OCI-M1 (cell line): ENCODE measurements at places on chromosomes 6 and 20.

- no peak for DNase-seq
Measured at GRCh38 chr6:106787327-106788196, 158.2 kb downstream of the QRSL1 start.

GRCh38 chr6:16494793-16495192 lies 256.4 kb downstream of the GMPR start:
- DNase-seq = no peak

DNA sequence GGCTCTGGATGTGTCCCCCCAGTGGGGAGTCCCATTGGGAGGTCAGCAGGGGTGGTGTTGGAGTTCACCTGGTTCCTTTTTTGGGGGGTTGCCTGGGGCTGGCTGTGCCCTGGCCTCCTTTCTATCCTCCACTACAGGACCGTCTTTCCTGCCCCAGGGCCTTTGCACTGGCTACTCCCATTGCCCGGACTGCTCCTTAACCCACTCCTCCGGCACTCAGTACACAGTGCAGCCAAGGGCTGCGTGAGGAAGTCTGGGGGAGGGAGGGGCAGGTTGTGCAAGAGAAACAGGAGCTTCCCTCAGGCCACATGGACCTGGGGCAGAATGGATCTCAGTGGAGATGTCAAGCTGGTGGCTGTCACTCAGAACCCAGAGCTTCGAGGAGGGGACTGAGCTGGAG lies 429.3 kb upstream of the SULF2 start:
- DNase-seq = no peak

GRCh38 chr20:4811661-4812181 lies 90.0 kb downstream of the PRND start:
- DNase-seq = no peak

- no peak for DNase-seq
Measured at GRCh38 chr6:107330168-107330567, 129.2 kb downstream of the PDSS2 start.

DNA sequence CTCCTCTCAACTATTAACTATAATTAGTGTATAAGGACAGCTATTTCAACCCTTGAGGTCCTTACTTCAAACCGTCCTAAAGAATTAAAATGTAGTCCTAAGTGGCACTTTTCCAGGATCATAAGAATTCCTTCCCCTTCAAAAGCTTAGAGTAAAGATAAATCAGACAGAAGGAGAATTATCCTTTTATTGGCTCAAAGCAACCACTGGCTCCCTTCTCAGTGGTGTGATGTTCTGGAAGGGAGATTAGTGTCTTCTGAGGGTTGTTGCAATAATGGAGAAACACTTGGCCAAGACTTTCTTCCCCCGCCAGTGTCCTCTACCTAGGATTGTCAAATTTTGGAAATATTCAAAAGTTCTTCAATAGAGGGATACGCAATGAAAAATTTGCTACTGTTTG lies 89.1 kb upstream of the PLEKHG1 start:
- DNase-seq = no peak

DNA sequence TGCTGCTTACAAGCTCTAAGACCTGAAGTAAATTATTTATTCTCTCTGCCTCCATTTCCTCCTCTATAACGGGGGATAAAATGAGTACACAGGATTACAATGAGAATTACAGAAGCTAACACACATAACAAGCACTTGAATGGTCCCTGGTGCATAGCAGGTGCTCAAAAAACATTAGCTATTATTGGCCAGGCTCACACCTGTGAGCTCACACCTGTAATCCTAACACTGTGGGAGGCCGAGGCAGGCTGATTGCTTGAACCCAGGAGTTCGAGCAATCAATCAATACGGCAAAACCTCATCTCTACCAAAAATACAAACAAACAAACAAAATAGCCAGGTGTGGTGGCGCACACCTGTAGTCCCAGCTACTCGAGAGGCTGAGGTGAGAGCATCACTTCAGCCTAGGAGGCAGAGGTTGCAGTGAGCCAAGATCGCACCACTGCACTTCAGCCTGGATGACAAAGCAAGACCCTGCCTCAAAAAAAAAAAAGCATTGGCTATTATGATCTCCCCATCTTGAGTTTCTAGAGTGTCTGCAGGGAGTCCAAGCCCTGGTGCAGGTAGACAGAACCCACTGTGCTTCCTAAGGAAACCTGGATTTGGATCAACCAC lies 68.1 kb downstream of the PREX1 start:
- DNase-seq = no peak

DNA sequence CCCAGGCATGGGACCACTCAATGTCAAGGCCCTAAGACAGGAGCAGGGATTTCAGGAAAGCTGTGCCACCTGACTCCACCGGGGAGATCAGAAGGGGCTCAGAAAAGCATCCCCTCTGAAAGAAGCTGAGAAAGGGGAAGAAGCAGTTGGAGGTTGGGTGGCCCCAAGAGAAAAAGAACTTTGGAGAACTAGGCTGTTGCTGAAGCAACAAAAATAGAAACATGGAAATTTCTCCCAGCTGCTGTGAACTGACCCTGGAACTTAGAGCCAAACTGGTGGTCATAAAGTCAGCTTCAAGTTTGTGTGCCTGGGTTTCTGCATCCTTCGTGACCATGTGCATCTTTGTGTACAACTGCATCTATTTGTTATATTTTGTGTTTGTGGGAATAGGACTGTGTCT lies 534.5 kb downstream of the MAFB start:
- no peak for DNase-seq

GRCh38 chr20:52895235-52895634 lies 76.9 kb upstream of the TSHZ2 start:
- DNase-seq = no peak

DNA sequence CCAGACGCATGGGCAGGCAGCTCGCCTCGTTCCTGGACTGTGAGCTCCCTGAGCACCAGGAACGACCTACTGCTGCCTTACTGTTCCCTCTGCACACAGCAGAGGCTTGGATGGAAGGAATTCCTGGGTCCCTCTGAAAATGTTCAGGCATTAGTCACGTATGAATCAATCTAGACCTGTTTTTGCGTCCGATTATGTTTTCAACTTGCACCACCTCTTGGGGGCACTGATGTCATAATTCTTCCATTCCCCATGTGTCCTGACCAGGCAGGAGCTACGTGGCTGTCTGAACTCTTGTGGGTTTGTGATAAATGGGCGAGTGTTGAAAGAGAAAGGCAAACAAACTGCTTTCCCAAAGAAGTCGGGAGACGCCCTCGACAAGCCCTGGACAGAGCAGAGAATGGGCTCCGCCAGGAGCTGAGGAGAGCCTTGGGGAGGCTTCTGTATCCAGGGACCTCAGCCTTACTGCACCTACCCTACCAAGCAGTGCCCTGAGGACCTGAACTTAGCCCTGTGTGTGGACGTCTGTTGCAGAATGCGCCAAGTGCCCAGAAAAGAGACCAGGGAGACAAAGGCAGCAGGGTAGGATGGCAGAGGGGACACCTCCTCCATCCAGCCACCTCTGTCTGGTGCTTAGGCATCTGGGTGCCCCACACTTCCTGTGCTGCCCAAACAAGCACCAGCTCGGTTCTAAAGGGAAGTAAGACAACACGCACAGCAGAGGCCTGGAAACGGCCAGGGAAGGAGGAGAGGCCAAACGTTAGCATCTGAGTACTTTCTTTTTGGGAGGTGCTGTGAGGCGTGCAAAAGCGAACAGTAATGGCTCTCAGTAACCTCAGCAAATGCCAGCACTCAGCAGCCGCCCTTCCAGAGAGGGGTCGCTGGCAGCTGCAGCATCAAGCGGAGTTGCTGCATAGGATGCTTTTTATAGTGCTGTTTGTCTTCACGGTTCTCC lies 124.2 kb downstream of the LY86 start:
- DNase-seq = peak; percentile 81

- DNase-seq = no peak
Measured at GRCh38 chr6:137931849-137932465, 64.9 kb downstream of the TNFAIP3 start.

- DNase-seq = no peak
Measured at GRCh38 chr20:9441948-9442347, 72.4 kb upstream of the LAMP5 start.
